ENCODE measurements at places on chromosomes 13 and 19.

GRCh38 chr19:5031231-5032100 is 62.6 kb downstream of the KDM4B start:
- peak; percentile 95 for DNase-seq

DNA sequence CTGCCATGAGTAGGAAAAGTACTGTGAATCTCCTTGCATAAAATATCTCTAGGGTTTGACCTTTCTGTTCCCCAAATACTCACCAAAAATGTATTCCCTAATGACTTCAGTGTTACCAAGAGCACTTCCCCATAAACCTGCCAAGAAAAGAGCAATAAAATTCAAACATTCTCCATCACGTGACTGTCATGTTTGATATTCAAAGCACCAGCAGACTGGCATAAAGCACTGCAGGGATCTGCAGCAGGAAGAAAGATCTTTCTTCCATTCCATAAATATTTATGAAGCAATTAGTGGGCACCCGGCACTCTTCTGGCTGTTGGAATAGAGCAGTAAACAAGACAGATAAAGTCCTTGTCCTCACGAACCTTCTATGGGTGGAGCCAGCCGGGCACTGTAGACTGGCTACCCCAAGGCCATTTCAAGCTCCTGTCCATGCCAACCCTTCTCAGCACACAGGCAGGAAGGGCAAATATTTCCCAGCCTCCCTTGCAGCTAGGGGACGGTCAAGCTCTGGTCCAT is 20.3 kb downstream of the PLA2G4C start:
- DNase-seq: no peak

DNA sequence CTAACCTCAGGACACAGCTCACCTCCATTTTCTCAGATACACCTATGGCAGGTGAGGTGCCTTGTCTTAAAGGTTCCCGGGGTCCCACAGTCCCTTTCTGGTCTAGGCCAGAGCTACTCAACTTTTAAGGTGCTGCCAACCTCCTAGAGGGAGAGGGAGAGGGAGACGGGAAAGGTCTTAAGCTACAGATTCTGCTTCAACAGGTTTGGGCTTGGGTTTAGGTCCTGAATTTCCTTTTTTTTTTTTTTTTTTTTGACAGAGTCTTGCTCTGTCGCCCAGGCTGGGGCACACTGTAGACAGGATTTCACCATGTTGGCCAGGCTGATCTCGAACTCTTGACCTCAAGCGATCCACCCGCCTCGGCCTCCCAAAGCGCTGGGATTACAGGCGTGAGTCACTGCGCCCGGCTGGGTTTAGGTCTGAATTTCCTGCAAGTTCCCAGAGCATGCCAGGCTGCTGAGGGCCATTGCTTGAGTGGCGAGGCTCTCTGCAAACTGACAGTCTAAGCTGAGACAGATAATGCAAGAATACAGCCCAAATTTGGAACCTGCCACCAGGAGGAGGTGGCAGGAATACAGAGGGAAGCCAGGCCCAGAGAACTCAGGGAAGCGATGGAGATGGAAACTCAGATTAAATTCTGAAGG is 7.8 kb upstream of the SYCN start:
- no peak for DNase-seq

GRCh38 chr13:22018836-22019210 is 347.9 kb downstream of the FGF9 start:
- no peak for DNase-seq

DNA sequence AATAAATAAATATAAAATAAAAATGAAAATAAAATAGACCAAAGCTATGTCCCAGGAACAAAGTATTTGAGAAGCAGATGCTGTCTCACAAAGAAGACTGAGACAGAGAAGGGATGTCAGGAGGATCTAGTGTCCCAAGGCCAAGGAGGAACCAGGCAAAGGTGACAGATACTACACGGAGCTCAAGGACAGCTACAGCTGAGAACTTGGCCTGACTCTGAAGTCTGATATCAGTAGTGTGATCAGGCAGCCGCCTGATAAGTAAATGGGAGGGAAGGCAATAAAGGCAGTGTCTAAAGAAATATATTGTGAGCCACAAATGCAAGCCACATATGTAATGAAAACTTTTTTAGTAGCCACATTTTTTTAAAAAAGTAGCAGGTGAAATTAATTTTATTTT is 20.4 kb upstream of the NANOS3 start:
- no peak for DNase-seq

Data from glutamatergic neuron (in vitro differentiated cells).